ENCODE measurements at places on chromosomes 7 and 10.

DNA sequence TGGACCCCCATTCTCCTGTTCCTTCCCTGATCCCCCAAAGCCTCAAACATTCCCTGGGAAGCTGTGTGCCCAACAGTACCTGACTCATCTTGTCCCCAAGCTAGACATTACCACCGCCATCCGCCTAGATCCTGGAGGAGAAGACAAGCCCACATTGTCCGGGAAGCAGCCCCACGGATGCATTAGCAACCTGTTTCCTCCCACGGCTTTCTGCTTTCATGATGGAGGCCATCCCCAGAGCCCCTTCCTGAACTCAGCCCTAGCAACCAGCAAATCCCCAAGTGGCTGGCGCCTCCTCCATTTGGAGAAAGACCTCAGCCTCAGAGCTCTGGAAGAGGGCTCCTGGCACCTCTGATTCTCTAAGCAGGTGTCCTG is 2.3 kb upstream of the SLC29A3 start:
- no peak for DNase-seq

DNA sequence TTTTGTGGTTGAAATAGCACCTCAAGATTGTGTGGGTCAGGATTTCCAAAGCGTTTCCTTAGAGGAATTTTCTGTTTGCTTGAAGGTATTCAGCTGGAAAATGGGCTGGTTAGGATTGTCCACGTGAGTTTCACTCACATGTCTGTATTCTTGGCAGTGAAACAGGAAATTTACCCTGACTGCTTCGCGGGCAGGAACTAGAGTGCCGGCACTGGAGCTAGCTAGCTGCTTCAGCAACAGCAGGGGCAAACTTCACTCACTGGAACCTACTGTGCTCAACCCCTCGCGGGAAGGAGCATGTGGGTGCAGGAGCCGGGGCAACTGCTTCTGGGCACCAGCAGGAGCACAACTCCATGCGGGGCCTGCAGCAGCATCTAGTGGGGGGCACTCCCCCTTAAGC is 38.0 kb upstream of the RTKN2 start:
- peak; percentile 3 for DNase-seq

GRCh38 chr10:13270877-13271551 is 28.9 kb downstream of the PHYH start:
- no peak for DNase-seq

DNA sequence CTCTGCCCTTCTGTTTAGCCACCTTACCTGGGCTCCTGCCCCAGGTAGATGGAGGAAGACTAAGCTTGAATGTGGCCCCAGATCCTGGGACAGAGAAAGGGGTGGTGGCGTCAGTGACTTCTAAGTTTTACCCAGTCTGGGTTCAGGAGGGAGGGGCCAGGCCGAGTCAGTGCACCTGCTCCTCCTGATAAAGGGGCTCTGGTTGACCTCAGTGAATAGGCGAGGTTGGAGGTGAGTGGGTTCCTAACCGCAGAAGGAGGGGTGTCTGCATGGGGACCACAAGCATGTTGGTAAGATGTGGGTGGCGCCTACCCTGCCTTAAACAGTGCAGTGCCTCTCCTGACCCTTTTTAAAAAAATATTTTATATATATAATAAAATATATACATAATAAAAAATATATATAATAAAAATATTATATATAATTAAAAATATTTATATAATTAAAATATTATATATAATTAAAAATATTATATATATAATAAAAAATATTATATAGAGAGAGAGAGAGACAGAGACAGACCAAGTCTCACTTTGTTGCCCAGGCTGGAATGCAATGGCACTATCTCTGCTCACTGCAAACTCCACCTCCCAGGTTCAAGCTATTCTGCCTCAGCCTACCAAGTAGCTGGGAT is 97.3 kb upstream of the GTF2I start:
- no peak for DNase-seq

GRCh38 chr10:7243873-7244272 is 167.0 kb downstream of the SFMBT2 start:
- DNase-seq, result peak; percentile 63

DNA sequence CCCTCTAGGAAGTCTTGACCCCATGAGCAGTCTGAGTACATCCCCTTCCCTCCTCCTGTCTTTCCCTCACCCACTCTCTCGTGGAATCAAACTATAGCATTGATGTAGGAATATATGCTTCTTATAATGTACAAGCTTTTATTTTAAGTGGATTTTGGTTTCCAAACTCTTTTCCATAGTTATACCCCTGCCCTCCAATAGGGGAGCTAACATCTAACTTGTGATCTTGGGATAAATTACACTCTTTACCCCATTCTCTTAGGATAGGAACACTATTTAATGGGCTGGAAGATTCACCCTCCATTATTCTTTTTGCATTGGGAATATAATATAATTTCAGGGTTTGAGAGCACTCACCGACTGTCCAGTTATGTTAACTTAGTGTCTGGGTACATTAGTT is 465.9 kb downstream of the GATA3 start:
- no peak for DNase-seq

DNA sequence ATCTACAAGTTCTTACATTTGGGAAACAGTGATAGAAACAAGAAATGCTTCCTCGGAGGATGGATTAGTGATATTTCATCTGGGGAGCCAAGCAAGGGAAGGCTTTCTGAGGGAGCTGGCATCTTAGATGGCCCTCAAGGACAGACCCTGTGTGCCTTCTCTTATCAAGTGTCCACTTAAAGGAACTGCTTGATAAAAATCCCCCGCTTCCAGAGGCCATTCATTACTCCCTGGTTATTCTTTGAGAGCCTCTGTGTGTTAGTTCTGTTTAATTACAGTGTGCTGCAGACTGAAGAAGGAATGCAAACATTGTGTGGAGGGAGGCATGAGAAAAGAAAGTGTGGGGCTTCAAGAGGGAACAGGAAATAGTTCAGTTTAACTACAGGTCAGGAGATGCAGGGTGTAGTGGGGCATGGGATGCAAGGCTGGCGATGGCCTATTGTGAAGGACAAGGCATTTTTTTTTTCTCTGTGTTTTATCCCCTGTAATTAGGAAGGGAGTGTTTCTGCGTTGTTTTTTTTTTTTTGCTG is 145.4 kb downstream of the SNX10 start:
- no peak for DNase-seq

DNA sequence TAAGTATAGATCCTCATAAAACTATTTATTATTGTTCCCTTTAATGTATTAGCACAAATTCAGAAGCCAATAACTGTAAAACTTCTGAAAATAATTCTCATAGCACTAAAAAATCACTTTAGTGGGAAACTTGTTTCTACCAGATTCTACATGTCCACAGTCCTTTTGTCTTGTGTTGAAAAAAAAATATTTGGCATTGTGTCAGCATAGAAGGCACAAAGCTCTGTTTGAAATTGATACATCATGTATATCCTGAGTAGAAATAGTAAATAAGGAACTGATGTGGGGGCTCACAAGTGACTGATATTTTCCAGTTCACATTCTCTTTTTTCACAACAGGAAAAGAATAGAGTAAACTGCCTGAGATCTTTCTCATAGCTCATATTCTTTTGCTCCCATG is 134.6 kb downstream of the GRM3 start:
- DNase-seq, result no peak

GRCh38 chr7:45511721-45512597 is 62.2 kb upstream of the ADCY1 start:
- no peak for DNase-seq

- DNase-seq, result peak; percentile 74
Observed at GRCh38 chr7:86939197-86939814, 120.1 kb downstream of the ELAPOR2 start.

DNA sequence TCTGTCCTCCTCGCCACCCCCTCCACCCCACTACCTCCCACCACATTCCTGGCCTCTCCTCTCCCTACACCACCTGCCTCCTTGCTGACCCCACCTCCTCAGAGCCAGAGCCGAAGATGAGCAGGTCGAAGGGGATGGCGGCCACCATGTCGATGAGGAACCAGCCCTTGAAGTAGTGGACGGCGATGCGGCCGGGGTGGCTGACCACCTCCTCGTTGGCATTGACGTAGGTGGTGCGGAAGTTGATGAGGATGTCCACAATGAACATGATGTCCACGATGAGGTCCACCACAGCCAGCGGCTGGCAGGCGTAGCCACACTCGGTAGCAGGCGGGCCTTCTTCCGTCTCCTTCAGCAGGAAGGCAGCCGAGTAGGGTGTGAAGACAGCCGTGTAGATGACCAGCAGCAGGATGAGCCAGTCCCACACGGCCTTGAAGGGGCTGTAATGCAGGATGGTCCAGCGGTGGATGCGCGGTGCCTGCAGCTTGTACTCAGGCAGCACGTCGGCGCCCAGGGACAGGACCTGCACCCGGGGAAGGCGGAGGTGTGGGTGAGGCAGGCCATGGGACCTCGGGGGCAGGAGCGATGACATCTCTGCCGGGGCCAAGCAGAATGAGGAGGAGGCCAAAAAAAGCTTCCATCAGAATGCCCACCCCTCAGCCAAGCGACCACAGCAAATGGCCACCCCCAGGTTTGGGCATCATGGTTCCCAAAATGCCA is 25.6 kb downstream of the KCNH2 start:
- DNase-seq, result no peak

- no peak for DNase-seq
Observed at GRCh38 chr10:78472551-78472890, 438.9 kb downstream of the RPS24 start.

GRCh38 chr7:111210996-111211395 is 120.1 kb downstream of the LRRN3 start:
- no peak for DNase-seq

GRCh38 chr10:101850749-101851148 is 7.1 kb upstream of the KCNIP2 start:
- DNase-seq, result no peak

DNA sequence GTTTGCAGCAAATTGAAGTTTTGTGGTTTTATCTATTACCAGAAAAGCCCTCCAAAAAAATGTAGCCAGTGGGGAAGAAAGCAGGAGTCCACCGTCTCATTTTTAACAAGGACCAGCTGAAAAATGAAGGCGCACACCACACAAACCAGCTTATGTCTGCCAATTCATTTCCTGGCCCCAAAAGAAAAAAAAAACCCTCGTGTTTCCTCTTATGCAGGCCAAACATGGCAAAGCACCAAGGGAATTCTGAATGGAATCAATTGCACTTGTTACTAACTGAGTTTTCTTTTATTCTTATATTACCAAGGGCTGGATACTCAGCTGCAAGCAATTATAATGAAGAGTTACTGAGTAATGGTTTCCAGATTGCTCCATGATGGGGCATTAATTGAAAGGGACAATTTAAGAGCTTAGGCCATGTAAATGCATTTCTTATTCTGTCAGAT is 428.3 kb upstream of the NPVF start:
- DNase-seq, result no peak

DNA sequence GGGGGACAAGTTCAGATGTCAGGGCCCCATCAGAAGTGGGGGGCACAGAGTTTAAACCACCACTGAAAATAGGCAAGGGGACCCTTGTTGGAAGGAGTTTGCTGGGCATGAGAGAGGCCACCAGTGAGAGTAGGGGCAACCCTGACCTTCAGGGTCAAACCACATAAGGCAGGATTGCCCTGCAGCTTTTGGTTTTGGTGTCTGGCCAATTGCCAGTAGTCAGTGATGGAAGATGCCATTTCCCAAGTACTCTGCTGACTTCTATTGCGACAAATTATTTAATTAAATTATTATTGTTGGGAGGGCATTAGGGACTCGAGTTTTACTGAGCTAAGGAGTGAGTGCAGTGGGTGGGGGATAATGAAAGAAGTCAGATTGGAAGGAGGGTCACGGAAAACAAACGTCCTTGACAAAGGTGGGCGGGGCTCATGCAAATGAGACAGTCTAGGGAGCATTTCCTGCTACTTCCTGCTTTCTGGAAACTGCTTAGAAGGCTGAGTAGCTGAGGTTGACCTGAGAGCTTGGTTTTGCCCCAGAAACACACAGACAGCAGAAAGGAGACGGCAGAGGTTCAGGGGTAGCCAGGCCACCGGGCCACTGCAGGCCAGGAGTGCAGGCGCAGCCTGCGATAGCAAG is 74.2 kb upstream of the ANLN start:
- peak; percentile 13 for DNase-seq
